Upper lobe of right lung (tissue), 1 donor: ENCODE measurements at places on chromosomes 16 and 17.

DNA sequence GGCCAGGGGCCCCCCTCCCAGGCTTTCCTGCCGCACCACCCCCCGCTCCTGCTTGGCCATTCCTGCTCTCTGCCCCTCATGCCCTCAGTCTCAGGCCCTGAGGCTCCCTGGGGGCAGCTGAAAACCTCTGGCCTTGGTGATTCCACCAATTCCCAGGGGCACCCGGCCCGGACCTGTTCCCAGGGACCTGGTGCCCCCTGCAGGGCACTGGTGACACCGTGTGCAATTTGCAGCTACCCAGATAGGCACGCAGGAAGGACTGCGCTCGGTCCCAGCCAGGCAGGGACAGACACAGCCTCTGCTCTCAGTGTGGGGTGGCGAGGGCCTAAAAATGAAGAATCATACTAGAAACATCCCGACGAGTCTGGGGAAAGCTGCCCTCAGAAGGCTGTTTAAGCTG is 13.4 kb downstream of the WFDC1 start:
- DNase-seq = peak; percentile 73

DNA sequence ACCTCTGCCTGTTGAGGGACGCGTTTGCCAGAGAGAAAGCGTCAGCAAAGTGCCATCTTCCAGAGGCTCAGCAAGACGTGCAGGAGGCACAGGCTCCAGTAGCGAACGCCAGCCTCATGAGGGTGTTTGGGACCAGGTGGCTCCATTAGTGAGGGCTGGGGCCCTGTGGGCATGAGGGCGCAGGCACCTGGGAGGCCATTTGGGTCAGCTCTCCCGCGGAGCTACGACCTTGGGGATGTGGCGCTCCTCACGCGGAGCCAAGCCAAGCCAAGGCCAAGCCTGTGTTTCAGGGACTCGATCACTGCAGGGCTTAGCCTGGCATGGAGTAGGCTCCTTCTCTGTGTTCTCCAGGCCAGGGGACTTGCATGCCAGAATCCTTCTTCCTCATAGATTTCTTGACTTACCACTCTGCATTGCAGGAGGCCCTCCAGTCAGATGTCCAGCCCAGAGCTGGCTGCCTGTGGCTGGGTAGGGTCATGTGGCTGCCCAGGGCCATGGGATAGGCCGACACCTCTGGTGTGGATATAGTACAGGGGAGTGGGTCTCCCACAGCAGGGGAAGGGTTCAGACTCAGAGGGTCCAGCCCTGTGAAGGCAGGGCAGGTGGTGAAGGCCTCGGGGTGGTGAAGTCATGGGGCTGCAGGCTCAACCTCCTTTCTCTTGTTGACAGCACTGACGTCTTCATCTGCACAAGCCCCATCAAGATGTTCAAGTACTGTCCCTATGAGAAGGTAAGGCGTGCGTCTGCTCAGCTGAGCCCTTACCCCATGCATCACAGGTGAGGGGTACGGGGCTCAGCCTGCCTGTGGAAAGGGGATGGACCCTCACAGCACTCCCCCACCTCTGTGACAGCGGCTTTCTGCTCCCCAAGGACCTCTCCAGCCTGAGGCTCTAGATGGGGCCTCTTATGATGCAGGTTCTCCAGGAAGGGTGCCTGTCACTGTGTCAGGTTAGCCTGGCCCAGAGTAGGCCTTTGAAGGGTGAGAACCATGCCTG is 19.6 kb downstream of the NT5M start:
- DNase-seq = peak; percentile 51

DNA sequence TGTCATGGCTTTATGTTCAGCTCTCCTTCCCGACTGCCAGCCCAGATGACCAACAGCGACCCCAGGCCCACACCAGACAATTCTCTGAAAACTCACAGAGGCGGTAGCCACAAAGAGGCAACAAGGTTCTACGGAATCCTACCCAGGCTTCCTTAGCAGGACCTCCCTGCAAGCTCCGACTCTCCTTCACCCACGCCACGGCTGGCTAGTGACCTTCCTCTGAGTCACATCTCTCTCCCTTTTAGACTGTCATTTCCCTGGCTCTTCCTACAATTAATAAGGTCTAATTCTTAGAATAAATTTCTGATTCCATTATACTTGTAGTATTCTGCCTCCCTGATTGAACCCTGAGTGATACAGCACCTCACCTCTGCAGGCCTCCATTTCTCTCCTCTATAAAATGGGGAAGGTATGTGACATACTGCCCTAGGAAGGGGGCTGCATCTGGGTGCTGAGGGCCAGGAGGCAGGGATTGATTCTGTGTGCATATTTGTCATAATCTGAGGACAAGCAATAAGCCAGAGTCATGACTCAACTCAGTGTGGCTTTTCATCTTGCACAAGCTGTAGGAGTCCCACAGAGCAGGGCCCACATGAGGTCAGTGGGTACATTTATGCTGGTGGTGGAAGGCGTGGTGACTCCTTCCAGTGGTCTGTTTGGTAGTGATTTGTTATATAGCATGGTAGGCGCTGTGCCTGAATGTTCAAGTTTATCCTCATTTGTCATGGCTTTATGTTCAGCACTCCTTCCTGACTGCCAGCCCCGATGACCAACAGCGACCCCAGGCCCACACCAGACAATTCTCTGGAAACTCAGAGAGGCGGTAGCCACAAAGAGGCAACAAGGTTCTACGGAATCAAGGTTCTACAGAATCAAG is 46.2 kb downstream of the SMPD3 start:
- DNase-seq = no peak

DNA sequence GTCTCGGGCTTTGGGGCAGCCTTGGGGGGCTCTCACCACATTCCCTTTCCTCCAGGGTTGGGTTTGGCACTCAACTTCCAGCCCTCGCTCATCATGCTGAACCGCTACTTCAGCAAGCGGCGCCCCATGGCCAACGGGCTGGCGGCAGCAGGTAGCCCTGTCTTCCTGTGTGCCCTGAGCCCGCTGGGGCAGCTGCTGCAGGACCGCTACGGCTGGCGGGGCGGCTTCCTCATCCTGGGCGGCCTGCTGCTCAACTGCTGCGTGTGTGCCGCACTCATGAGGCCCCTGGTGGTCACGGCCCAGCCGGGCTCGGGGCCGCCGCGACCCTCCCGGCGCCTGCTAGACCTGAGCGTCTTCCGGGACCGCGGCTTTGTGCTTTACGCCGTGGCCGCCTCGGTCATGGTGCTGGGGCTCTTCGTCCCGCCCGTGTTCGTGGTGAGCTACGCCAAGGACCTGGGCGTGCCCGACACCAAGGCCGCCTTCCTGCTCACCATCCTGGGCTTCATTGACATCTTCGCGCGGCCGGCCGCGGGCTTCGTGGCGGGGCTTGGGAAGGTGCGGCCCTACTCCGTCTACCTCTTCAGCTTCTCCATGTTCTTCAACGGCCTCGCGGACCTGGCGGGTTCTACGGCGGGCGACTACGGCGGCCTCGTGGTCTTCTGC is 8.4 kb downstream of the SLC16A3 start:
- DNase-seq = peak; percentile 70

DNA sequence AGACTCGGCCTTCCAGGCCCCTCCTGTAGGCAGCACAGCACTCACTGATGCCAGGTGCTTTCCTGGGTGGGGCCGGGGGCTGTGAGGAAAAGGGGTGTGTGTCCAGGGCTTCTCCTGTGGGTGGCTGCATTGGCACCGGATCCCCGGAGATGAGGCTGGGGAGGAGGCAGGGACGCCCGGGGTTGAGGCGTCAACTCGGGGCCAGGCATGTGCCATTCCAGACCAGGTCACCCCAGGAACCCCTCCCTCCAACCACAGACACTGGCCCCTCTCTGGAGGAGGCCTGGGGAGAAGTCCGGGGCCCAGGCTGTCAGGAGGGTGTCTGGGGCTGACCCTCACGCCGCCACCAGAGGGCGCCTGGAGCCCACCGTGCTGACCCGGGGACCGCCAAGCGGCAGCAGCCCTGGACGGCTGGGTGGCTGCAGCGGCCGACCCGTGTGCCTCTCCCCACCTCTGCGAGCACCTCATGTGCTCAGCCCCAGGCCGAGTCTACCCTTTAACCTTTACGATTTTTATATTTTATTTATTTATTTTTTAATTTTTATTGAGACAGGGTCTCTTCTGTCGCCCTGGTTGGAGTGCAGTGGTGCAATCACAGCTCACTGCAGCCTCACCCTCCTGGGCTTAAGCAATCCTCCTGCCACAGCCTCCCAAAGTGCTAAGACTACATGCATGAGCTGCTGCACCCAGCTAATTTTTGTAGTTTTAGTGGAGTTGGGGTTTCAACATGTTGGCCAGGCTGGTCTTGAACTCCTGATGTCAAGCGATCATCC is 3.2 kb upstream of the METRN start:
- peak; percentile 92 for DNase-seq

GRCh38 chr17:4427505-4427904 is 6.2 kb upstream of the SPNS3 start:
- DNase-seq = no peak

DNA sequence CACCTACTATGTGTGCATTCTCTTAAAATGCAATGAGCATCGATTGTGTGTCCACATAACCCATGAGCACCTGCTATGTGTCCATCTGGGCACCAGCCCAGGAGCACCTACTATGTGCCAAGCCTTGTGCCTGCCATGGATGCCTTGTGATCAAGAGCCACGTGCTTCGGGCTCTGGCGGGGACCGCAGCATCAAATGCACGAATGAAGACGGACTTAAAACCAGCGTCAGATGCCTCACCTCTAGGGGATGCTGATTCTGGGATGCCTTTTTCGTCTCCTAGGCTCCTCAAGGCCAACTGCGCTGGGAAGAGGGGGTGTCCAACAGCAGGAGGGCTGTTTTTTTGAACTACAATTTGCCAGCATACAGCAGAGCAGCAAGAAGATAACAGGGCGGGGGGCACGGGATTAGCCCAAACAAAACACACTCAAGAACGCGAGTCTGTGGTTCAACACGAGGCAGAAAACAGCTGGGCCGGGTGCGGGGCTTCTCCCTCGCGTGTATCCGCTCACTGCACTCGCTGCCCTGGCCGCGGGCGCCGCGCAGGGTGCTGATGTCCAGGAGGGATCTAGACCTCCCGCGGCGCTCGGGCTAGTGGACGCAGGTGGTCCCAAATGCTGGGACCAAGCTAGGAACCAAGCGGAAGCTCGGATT is 1.2 kb upstream of the GLIS2 start:
- DNase-seq = peak; percentile 76

DNA sequence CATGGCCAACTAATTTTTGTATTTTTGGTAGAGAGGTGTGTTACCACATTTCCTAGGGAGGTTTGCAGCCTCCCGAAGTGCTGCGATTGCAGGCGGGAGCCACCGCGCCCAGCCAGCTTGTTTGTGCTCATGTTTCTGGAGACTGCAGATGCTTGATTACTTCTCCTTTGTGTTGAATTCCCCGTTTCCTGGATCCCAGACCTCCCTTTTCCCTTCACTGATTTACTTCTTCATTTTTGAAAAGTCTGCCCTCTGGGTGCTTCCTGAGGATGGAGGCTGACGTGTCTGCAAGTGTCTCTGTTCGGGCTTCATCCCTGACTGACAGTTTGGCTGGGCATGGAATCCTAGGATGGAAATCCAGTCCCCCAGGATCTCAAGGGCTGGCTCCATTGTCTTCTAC is 7.0 kb upstream of the TRIM47 start:
- DNase-seq = no peak

DNA sequence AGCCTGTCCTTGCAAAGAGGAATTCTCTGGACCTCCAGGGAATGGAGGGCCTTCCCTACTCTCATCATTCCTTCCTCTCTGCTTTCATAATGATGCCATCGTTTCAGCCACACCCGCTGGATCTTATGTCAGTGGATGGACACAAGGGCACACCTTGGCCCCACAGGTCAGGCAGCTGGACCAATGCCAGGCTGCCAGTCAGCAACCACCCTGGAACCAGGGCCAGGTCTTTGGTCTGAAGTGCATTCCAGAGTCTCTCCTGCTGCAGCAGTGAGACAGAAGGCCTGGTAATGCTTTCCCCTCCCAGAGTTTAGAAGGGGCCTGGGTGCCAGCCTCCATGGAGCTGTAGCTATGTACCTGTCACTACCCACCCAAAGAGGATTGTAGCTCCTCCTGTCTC is 7.4 kb downstream of the C1QL1 start:
- peak; percentile 77 for DNase-seq

DNA sequence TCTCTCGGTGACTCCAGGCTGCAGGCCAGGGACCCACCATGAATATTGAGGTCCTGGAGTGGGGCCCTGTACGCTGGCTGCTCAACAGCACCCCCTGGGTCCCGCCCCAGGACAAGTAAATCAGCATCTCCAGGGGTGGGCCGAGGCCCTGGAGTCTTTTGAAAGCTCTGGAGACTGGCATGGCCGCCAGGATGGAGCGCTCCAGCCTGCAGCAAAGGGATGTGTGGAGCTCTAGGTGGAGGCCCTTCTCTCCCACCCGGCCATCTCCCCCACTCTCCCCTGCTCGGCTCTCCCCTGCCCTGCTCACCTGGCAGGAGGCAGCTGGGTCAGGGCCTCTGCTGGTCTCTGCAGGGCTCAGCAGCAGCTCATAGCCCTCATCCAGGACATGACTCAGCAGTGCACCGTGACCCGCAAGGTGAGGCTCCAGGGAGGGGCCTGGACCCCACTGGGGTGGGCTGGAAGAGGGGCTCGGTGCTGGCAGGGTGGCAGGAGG is 16.6 kb downstream of the SGSH start:
- DNase-seq = no peak

- DNase-seq = no peak
These were observed 23.5 kb downstream of the ZNF276 start for GRCh38 chr16:89744813-89745212.

- DNase-seq = peak; percentile 89
These were observed 725 bp downstream of the ABCA3 start for GRCh38 chr16:2339521-2340484.

- peak; percentile 23 for DNase-seq
These were observed 37.1 kb upstream of the SLC25A19 start for GRCh38 chr17:75326226-75326848.

DNA sequence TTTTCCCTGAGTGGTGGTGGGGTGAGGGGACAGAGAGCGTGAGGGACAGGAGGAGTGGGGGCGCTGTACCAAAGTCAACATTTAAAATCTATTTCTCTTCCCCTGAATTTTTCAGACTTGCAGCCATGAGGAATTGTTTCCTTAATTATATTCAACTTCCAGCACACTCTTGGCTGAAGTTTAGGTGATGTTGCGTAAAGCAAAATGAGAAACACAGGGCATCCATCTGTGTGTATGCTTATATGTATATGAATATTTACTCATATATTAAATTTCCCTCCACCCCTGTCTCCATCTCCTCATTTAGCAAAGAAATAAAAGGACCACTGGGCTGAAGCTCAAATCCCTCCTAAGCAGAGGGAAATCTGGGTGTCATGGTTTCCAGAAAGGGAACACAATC is 218.1 kb downstream of the XYLT1 start:
- DNase-seq = no peak

GRCh38 chr17:41937970-41938954 is 7.8 kb downstream of the ODAD4 start:
- no peak for DNase-seq

DNA sequence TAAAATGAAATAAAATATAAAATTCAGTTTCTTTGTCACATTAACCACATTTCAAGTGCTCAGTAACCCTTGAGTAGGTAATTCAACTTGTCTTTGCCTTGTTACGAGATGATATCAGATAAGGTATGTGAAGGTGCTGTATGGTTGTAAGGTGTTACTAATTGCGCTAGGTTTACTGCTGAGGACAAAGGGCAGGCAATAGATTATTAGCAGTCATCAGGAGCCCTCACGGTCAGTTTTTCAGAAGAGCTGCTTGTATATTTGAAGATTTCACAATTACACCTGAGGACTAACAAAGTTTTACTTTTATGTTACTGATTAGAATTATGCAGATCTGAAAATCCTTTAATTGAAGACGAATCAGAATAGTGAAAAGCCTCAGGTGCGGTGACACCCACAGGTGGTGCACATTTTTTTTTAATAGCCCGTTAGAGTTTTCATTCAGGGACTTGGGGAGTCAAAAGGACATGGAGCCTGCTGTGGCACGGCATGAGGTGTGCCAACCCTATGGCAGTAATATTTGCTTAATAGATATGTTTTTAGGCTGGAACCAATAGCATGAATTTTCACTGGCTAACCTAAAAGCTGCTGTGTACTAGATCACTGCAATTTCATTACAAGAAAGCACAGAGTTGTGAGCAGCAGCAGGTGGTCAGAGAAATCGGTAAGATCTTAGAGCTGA is 16.4 kb downstream of the NDEL1 start:
- DNase-seq = no peak
